ENCODE measurements at places on chromosomes 7 and 10.

DNA sequence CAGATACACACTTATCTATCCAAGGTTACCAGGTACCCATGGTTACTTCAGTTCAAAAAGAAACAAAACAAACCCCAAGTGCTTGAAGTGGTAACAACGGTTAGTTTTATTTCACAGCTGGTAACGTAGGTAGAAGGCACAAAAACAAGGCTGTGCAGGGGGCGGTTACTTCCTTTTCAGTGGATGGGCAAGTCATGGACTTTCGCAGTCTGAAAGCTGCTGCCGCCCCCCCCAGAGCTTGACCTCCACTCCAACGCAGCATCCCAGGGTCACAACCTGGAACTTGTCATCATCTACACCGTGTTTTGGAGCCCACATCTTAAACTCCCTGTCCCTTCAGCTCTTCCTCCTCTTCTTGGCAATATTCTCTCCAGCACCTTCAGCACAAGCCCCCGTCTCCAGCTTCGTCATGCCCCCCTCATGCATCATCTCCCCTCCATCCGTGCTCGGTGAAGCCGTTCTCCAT, 181.2 kb upstream of the ITGB1 start:
- peak; percentile 65 for DNase-seq

DNA sequence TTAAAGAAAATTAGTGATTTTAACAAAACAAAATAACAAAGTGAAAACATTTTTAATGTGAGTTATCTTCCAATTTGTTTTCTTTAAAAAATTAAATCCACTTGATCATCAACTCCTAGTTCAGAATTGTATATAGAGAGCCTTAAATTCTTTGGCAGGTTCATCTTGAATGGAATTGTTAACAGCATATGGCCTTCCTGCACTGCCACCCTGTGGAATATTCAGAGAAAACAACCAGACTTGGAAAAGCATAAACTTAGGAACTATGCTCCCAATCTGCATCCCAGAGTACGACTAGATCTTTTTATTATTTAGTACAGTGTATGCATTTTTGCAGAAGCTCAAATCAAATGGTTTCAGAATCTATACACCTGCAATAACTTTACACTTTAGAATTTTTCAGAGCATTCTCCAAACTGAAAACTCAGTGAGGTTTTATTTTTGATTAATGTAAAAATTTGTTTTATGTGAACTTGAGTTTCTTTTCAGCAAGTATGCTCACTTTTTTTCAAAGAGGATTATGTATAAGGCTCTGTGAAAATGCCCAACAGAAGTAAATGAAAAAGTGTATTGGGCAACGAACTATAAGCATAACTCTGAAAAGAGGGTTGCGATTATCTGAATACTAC, 44.9 kb upstream of the ANK3 start:
- DNase-seq, result no peak

- no peak for DNase-seq
Observed at GRCh38 chr7:155872678-155873369, 60.6 kb upstream of the SHH start.

- DNase-seq, result no peak
Observed at GRCh38 chr7:2010551-2011265, 222.0 kb downstream of the MAD1L1 start.

- DNase-seq, result no peak
Observed at GRCh38 chr7:30176463-30177109, 41.8 kb downstream of the MTURN start.

DNA sequence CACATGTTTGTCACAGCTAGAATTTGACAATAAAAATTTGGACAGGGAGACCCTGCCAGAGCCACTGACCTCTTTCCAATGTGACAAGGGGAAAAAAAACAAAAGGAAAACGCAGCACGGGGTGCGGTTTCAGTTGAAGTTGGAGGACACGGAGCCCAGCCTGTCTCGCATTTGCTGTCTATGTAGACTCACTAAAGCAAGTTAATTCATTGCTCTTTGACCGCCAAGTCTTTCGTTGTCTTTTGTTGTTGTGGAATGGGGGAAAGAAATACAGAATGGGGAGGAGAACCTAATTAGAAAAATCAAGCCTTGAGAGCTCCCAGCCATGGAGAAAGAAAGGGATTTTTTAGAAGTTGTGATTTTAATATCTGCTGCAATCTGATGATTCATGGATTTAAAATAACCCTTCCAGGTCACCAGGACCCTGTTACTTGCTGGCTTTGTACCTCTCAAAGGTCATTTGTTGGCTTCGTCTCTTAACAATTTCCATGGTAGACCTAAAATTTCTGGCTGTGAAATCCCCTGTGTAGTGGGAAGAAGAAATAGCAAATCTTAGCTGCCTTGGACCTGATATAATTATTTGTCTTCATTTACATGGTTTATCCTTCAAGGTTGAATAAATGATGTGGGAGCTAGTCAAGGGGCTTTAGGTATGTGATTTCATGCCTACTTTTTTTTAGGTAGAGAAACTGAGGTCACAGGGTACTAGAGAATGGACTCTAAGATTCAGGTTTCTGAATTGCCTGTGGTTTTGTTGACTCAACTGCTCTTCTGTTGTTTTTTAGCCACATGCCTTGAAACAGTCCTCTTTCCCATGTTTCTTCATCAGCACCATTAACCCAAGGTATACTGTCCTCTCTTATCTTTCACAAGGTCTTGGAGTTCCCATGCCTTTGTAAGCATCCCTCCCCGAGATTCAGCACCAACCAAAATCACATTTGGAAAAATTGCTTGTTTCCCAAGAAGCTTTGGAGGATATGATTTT, 78.7 kb downstream of the TCF7L2 start:
- DNase-seq, result no peak

DNA sequence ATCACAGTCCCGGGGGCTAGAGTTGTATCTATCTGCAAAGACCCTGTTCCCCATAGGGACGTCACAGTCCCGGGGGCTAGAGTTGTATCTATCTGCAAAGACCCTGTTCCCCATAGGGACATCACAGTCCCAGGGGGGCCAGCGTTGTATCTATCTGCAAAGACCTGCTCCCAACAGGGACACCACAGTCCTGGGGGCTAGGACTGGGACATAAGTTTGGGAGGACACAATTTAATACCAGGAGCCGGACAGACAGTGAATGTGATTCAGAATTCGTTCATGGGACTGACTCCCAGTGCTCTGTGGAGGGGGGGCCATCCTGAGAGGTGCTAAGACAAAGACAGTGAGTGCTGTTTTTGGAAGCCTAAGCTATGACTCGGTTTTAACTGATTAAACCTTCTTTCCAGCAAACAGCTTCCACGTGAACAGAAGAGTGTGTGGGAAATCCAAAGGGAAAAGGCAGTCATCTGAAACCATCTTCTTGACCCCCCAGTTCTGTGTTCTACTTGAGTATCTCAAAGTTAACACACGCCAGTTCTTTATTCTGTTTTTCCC, 153.0 kb downstream of the DIP2C start:
- DNase-seq, result no peak

Data from activated CD4-positive, CD25-positive, alpha-beta regulatory T cell treated with anti-CD3 and anti-CD28 coated beads, Interleukin-2, amount 50 U/mL, for 16 hours (primary cell).